ENCODE measurements at places on chromosomes 2 and 18.

- DNase-seq, result no peak
Measured at GRCh38 chr2:172088245-172089004, 3.1 kb downstream of the DLX1 start.

DNA sequence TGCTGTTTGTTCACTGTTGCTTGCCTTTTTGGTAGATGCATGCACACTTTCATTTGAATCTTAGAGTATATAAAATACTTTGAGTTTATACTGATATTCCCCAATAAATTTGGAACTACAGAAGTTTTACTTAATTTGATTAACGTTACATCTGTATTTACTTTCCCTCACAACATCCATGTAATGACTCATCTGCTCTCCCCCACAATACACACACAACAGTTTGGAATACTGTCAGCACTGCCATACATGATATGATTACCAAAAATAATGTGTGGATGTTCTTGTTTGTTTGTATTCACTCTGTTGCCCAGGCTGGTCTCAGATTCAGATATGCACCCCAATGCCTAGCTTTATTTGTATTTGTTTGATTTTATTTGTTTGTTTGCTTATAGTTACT, 144.2 kb downstream of the WDR7 start:
- DNase-seq, result no peak

GRCh38 chr2:122480501-122481243, 725.2 kb downstream of the TSN start:
- DNase-seq, result no peak

DNA sequence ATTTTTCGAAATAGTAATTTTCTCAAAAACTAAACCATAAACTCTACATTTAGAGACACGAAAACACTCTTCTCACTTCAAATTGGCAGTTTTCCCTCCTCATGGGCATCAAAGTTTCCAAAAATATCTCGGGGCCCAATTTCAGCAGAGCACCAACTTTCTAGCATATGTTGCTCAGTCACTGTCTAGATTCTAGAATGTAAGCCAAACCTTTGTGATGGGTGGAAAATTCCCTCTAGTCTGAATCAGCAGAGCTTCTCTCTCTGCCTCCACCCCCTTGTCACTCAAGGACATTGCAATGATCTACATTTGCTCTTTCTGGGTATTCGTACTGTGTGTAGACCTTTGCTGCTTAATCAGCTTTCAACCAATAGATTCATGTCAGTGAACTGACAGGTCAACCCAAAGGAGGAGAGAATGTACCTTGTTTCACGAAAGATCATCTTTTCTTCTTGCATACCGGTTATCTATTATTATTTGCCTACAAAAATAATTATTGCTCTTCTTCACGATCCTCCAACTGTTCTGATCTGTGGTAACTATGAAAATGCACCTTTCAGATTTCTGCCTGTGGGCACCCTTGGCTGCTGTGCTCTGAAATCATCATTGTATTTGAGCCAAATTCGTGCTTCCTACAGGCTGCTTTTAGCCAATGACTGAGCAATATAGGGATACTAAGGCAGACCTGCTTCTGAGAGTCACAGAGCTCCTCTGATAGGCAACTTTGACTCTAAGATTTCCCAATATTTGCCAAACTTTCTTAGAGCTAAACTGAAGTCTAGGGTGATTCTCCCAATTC, 38.7 kb upstream of the GLS start:
- peak; percentile 16 for DNase-seq

GRCh38 chr2:182522405-182522896, 95.6 kb upstream of the PDE1A start:
- DNase-seq, result no peak

GRCh38 chr2:64421201-64421600, 32.8 kb upstream of the LGALSL start:
- no peak for DNase-seq

- no peak for DNase-seq
Measured at GRCh38 chr2:60320724-60321123, 232.7 kb downstream of the BCL11A start.

All from stimulated activated CD4-positive, alpha-beta T cell treated with anti-CD3 and anti-CD28 coated beads, Interleukin-1b, Interleukin-23, amount 100 ng/mL, for 48 hours (primary cell).